ENCODE measurements at places on chromosomes 5 and 9.

DNA sequence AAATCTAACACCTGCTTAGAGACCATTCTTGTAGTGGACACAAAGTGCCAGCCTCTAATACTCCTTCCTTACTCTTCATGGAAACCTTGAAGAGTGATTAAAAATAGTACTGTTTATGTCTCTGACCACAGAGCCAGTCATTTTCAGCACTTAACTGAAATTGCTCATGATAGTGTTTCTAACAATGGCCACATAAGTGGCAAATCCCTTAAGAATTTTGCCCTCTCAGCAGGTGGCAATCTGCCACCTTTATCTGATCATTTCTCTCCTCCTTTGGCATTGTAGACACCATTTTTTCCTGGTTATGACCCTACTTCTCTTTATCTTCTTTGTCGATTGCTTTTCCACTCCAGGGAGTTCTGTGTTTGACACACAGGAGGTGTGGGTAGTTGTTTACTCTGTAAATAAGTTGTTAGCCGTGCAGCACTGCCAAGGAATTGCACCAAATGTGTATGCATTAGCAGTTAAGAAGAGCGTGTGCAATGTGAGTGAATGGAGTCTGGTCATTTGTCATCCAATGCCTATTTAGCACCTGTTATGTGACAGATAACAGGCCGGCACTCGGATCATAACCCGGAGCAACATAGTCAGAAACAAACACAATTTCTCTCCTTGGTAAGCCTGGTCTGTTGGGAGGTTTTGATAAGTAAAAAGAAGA lies 36.8 kb upstream of the STARD4 start:
- no peak for DNase-seq

DNA sequence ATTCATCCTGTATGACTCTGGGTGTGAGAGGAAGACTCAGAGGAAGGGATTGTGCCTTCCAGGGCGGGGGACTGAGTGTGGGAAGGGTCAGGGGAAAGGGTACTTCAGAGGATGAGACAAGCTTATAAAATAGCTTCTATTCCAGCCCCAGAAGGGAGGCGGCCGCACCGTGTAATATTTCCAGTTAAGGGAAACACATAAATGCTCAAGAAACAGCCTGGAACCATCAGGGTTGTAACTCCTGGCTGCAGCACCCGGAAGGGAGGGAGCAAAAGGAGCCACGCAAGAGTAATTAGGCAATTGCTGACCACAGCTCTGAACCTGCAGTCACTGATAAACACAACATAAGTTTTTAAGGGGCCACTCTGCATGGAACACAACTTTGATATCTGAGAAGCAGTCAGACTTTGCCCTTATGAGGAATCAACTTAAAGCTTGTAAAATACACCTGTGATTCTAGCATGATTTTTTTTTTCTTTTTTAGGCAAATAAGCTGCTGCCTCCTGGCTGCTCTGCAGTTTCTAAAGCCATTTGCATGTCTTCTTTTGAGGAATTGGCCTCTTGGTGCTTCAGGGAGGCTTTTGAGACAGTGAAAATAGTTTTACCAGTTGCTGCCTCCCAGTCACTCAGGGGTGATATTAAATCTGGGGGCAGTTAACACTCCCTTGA lies 382.7 kb downstream of the ENC1 start:
- no peak for DNase-seq

GRCh38 chr9:74122661-74123060 lies 374.5 kb upstream of the RORB start:
- DNase-seq: no peak

- DNase-seq: no peak
Observed at GRCh38 chr5:148972974-148973374, 89.9 kb downstream of the SH3TC2 start.

DNA sequence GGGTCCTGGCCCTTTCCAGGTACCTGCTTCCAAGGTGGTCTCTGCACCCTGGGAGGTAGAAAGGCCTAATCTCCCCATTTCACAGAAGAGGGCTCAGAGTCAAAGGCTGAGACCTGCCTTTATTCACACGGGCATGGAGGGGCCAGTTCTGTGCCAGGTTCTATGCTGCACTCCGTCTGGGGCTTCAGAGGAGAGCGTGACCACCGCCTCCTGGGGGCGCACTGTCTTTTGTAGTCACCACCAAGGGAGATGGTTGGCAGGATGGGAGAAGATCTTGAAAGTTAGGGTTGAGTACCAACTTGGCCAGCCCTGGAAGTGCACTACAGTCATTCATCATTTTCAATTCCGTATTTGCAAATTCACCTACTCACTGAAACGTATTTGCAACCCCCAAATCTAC lies 23.7 kb upstream of the PRDM12 start:
- no peak for DNase-seq
